Hippocampal formation (tissue), 2 donors: ENCODE measurements at places on chromosomes 11 and 22.

DNA sequence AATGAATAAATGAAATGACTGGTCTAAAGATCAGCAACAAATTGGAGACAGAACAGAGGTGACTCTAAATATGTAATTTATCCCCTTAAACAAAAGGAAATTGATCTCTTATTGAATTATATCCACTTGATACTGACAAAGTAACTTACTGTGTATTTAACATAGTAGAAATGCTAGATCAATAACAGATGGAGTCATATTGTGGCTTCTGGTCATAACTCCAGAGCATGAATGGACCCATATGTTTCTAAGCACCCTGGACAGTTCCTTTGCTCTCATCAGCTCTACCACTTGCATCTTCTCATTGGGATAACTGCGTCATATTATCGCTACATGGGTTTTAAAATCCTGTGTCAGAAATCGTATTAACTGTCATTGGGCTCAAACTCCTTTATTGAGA lies 222.3 kb downstream of the ETS1 start:
- DNase-seq, result no peak

DNA sequence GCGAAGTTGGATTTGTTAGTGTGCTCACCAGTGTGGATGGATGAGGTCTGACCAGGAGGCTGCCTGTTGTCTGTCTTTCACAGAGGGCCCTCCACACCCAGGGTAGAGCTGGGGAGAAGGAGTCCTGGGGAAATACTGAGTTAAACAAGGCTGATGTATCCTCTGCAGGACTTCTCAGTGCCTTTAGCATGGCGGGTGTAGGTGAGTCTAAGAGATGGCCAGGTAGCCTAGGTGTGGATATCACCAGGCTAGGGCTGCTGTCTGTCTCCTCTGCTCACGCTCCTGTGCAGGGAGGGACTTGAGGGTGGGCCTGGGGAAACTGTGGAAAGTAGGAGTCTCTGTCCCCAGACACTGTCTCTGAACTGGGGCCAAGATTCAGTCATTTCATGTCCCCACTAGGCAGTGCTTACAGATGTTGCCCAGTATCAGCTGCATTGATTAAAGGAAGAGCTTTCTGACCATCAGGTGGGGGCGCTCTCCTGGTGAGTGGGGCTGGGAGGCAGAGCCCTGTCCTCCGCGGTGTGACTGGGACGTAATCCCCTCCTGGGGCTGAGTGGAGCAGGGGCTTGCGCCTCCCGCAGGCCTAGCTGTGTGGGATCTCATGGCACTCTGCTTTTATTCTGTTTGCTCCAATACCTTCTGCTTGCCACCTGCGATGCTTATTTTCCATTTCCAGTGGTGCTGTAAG lies 35.5 kb upstream of the CCDC188 start:
- DNase-seq, result no peak

DNA sequence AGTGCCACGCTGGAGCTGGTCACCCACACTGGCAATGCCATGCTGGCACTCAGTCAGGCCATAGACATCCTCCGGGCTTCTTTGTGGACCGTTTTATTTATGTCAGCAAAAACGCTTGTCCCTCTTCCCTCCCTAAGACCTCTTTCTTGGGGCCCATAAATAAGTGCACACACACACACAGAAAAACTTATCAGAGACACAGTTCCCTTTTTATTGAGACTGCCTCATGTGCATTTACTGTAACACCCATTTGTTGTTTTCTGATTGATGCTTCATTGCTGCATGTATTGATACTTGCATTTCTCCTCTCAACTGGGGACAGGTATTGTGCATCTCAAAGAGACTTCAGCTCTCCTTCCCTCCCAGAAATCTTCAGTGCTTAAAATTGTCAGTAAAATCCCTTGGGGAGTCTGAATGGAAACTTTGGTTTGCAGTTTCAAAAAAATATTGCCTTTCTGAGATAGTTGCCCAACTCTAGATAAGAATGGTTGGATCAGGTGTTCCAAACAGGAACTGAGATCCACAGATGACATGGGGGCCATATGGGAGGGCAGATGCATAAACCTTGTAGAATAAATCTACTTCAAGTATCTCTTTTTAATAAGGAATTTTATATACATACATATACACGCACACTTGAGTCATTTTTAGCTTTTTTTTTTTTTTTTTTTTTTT lies 50.9 kb downstream of the PPP2R1B start:
- no peak for DNase-seq

DNA sequence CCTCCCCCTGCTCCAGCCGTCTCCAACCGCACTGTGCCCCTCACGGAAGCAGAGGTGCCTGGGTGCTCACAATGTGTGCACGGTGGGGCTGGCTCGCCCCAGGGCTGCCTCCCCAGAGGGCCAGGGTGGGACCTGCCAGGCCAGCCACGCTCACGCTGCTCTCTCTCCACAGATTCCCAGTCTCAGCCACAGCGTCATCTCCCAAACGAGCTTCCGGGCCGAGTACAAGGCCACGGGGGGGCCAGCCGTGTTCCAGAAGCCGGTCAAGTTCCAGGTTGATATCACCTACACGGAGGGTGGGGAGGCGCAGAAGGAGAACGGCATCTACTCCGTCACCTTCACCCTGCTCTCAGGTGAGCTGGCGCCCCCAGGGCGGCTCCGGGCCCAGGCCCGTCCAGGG lies 30.4 kb downstream of the MOB2 start:
- no peak for DNase-seq

- DNase-seq, result no peak
These were observed 227.4 kb upstream of the FAT3 start for GRCh38 chr11:91997226-91997625.
